ENCODE measurements at places on chromosomes 1 and 21. TPM values are rescaled to one million over a fixed set of nuclear protein-coding genes. Genes with fewer than 3 reads are reported as not detected.

The RAB25 gene
- total RNA-seq = not detected

DNA sequence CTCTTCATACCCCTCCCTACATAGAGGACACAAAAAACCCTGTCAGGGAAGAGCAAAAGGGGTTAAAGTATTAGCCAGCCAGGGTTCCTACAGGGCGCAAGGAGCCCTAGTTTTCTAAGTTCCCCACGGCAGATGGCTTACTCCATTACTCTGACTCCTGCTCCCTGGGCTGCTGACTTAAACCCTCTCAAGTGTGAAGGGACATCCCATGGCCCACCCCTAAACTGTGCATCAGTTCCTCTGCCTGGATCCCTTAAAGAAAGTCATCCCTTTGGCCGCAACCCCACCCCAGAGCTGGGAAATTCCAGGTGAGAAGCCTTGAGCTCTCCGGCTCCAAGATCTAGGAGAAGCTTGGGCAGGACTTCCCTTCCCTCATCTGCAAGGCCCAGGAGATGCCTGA, 236.0 kb downstream of the TOMM20 start:
- H3K4me3 ChIP-seq = no peak overlapping the region
- peaks cover 46% of the 10 kb centered on the region for H3K4me1 ChIP-seq
- H3K27me3 ChIP-seq = no peaks in the 10 kb centered on the region

The CD53 gene
- 530 TPM for total RNA-seq

The UTS2 gene
- total RNA-seq = not detected

The SYPL2 gene
- total RNA-seq = not detected

GRCh38 chr1:150642296-150642695, 12.9 kb upstream of the ENSA start:
- peaks cover 5% of the 10 kb centered on the region for H3K36me3 ChIP-seq
- no peaks in the 10 kb centered on the region for H3K4me1 ChIP-seq
- H3K27ac ChIP-seq = no peak overlapping the region
- no peaks in the 10 kb centered on the region for H3K27me3 ChIP-seq

GRCh38 chr1:2597441-2598328, 11.1 kb downstream of the PRXL2B start:
- H3K27me3 ChIP-seq = peaks cover 10% of the 10 kb centered on the region
- no peak overlapping the region for H3K27ac ChIP-seq
- peaks cover 2% of the 10 kb centered on the region for H3K4me1 ChIP-seq
- DNase-seq = no peak
- H3K4me3 ChIP-seq = no peak overlapping the region

The PGD gene
- 65.0 TPM for total RNA-seq

DNA sequence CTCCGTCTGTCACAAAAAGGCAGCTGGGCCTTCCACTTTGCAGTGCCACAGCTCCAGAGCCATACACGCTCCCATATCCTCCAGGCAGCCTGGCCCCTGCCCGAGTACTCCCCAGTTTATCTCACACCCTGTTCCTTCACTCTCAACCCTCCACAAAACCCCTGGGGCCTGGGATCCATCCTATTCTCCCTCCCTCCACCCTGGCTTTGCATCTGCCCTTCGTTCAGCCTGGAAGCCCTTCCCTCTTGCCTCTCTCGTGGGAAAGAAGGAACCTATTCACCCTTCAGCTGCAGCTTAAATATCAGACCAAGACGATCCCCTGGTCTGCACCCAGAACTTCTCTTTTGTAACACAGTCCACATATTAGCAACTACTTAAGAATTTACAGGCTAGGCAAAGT, 56.7 kb downstream of the CAMK2N1 start:
- peaks cover 22% of the 10 kb centered on the region for H3K27me3 ChIP-seq
- no peak overlapping the region for H3K27ac ChIP-seq
- no peaks in the 10 kb centered on the region for H3K36me3 ChIP-seq

DNA sequence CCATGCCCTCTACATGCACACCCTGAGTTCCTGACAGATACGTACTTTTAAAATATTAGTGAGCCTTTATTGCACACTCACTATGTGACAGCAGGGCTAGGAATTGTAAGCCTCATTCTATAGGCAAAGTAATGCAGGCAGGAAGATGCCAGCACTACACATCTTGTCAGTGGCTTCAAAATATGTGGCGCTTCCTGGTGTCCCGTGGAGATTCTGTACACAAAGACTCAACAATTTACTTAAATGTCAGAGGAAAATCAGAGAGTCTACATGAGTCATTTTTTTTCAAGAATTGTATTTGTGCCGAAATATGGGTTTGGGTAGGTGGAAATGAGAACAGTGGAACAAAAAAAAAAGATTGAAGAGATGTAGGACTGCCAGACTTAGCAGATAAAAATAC, 27.6 kb downstream of the RNASEL start:
- no peak overlapping the region for H3K27ac ChIP-seq
- no peaks in the 10 kb centered on the region for H3K36me3 ChIP-seq
- H3K4me3 ChIP-seq = no peak overlapping the region
- H3K4me1 ChIP-seq = no peaks in the 10 kb centered on the region
- H3K27me3 ChIP-seq = peaks cover 8% of the 10 kb centered on the region
- DNase-seq = no peak

GRCh38 chr1:93865253-93865652, 13.8 kb downstream of the DNTTIP2 start:
- H3K27ac ChIP-seq = no peak overlapping the region
- peaks cover 24% of the 10 kb centered on the region for H3K36me3 ChIP-seq
- no peaks in the 10 kb centered on the region for H3K4me1 ChIP-seq
- DNase-seq = no peak

DNA sequence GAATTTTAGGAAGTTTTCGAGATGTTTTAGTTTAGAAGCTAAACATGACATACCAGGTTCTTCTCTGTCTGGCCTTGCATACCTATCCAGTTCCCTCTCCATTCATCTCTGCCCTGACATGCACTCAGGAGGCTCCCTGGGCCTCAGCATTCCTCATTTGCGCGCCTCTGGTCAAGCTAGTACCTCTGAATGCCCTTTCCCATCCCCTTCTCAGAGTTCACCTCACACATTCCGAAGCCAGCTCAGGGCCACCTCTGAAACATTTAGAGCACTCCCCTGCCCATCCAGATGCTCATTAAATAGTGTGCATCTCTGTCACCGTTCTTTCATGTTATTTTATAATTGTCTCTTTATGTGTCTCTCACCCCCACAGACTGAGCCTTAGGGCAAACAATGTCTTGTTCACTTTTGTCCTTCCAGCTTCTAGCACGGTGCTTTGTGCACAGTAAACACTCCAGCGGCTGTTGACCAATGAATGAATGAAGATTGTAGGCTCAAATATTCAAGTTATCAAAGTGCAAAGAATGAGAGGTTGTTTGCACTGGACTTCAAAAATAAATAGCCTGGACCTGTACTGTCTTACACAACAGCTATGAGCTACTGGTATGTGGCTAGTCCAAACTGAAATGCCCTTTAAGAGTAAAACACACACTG, 1.2 kb upstream of the DHCR24 start:
- peaks cover 45% of the 10 kb centered on the region for H3K4me1 ChIP-seq
- peaks cover 6% of the 10 kb centered on the region for H3K36me3 ChIP-seq
- no peak overlapping the region for H3K27ac ChIP-seq
- DNase-seq = no peak

- H3K27me3 ChIP-seq = peaks cover 13% of the 10 kb centered on the region
- peaks cover 4% of the 10 kb centered on the region for H3K4me1 ChIP-seq
- H3K27ac ChIP-seq = no peak overlapping the region
- no peak for DNase-seq
- no peak overlapping the region for H3K4me3 ChIP-seq
Measured at GRCh38 chr1:31591425-31592093, 15.2 kb downstream of the TINAGL1 start.

The ECM1 gene
- 1.2 TPM for total RNA-seq

- no peaks in the 10 kb centered on the region for H3K36me3 ChIP-seq
- no peak overlapping the region for H3K4me3 ChIP-seq
- no peak for DNase-seq
- H3K27me3 ChIP-seq = no peaks in the 10 kb centered on the region
- no peak overlapping the region for H3K27ac ChIP-seq
Measured at GRCh38 chr1:246680696-246681130, 43.5 kb upstream of the SCCPDH start.

DNA sequence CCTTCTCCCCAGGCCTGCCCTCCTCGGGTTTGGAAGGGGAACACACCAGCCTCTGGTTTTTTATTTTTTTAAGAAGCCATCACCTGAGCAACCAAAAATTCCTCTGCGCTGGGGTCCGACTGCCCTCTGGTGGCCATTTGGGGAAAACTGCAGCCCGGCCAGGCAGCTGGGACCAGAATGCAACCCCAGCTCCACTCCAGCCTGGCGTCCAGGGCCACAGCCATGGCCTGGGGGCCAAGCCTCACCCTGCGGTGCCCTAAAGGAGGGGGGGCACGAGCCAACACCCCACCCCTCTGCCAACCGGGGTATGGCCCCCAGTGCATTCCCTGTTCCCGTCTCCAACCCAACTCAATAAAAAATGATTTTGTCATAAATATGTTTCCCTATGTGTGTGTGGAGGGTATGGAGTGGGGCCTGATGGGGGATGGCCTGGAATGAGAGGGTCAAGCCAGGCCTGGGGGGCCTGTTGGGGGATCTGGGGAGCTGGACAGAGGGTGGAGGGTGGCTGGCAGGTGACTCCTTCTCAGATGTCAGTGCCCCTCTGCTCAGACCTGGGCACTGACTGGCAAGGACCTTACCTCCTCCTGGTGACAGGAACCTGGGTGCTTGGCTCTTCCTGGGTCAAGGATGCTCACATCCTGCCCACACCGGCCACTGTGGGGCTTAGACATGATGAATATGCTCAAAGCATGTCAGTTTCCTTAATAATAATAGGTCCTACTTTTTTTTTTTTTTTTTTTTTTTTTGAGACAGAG, 3.2 kb downstream of the GPR3 start:
- no peaks in the 10 kb centered on the region for H3K36me3 ChIP-seq
- H3K4me1 ChIP-seq = peaks cover 15% of the 10 kb centered on the region
- peak; percentile 84 for DNase-seq
- H3K27ac ChIP-seq = peak overlapping the region; percentile 31
- H3K4me3 ChIP-seq = no peak overlapping the region

The ATAD3B gene
- 26.5 TPM for total RNA-seq

DNA sequence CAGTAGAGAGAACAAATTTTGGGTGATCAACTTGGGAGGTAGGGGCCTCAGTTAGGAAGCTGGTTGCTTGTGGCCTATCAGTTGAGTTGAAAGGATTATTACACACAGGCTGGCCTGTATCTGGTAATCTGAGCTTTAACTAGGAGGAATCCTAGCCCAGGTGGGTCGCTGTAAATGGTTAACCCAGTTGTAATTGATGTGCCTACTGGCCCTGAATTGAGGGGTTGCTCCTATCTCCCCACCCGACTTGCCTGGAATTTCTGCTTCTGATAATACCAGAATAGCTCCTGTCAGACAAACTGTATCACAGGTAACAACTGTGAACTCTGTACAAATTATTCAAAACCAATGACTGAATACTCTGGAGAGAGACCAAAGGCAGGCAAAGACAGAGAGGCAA, 210.4 kb upstream of the RUNX1 start:
- no peaks in the 10 kb centered on the region for H3K4me1 ChIP-seq
- H3K27me3 ChIP-seq = peaks cover 2% of the 10 kb centered on the region
- H3K36me3 ChIP-seq = no peaks in the 10 kb centered on the region
- no peak overlapping the region for H3K27ac ChIP-seq

GRCh38 chr1:3547055-3548005, 64.0 kb downstream of the MEGF6 start:
- no peak for DNase-seq
- H3K27me3 ChIP-seq = no peaks in the 10 kb centered on the region
- no peak overlapping the region for H3K4me3 ChIP-seq

DNA sequence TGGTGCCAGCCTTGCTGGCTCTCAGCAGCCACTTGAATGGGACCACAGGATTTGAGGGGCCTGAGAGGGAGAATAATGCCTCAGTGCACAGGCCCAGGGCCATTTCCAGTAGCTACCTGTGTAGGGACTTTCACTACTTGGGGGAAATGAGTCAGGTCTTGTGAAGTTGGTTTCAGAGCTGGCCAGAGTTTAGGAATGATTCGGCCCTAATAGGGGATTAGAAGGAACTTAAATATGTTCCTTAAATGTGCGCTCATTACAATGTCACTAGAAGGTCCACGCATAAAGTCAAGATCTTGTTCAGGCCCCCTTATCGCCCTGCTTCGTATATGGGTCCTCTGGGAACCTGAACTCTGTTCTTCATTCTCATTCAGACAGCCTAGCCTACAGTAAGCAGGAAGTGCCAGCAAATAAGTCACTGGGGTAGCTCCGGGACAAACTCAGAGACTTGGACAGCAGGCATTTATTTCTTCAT, 5.6 kb upstream of the AKR1A1 start:
- no peak for DNase-seq
- H3K27me3 ChIP-seq = no peaks in the 10 kb centered on the region
- no peak overlapping the region for H3K27ac ChIP-seq
- no peak overlapping the region for H3K4me3 ChIP-seq

The KLHDC9 gene
- not detected for total RNA-seq

GRCh38 chr1:27887215-27888021, 15.1 kb downstream of the THEMIS2 start:
- peaks cover 62% of the 10 kb centered on the region for H3K4me1 ChIP-seq
- H3K4me3 ChIP-seq = peak overlapping the region; percentile 54
- peaks cover 65% of the 10 kb centered on the region for H3K36me3 ChIP-seq
- H3K27me3 ChIP-seq = no peaks in the 10 kb centered on the region
- DNase-seq = peak; percentile 63

DNA sequence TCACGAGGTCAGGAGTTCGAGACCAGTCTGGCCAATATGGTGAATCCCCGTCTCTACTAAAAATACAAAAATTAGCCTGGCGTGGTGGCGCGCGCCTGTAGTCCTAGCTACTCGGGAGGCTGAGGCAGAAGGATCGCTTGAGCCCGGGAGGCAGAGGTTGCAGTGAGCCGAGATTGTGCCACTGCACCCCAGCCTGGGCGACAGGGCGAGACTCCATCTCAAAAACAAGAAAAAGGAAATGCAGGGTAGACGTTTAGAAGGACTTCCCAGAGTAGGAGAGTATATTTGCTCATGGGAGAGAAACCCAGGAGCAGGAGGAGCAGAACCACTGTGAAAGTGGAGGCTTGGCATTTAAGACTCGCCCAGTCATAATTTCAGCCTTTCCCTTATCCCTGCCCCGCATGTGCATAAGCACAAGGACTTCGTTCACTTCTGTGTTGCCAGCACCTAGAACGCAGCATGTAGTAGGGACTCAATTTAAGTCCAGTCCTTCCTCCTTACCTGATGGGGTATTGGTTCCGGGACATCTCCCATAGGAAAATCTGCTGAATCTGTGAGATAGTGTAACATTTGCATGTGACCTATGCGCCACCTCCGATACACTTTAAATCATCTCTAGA, 5.2 kb upstream of the MEF2D start:
- peaks cover 14% of the 10 kb centered on the region for H3K36me3 ChIP-seq
- no peak for DNase-seq
- peaks cover 80% of the 10 kb centered on the region for H3K4me1 ChIP-seq
- H3K27ac ChIP-seq = peak overlapping the region; percentile 99

All from activated CD4-positive, alpha-beta T cell treated with anti-CD3 and anti-CD28 coated beads, Interleukin-2, amount 10 ng/mL, durations not matched to agents 7 days and 5 days (primary cell).